ENCODE measurements at places on chromosomes 16 and 17.

GRCh38 chr16:68425498-68426346, 22.6 kb downstream of the SMPD3 start:
- DNase-seq = no peak

GRCh38 chr16:53775821-53776431, 72.0 kb downstream of the FTO start:
- DNase-seq = no peak

DNA sequence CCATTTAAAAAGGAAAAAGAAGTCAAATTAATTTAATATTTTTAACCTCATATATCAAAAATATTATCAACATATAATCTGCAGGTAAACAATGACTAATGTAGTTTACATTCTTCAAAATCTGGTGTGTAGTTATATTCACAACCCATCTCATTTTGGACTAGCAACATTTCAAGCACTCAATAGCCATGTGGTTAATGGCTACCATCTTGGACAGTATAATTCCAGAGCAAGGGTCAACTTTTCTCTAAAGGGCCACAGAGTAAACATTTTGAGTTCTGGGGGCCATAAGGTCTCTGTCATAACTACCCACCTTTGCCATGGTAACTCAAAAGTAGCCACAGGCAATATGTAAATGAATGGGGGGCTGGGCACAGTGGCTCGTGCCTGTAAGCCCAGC, 153.9 kb downstream of the PARN start:
- no peak for DNase-seq

GRCh38 chr16:51710186-51710585, 559.1 kb upstream of the SALL1 start:
- DNase-seq = no peak

GRCh38 chr16:20262248-20262647, 65.1 kb downstream of the GP2 start:
- no peak for DNase-seq

- peak; percentile 69 for DNase-seq
Observed at GRCh38 chr17:31524926-31525800, 133.7 kb downstream of the RAB11FIP4 start.

DNA sequence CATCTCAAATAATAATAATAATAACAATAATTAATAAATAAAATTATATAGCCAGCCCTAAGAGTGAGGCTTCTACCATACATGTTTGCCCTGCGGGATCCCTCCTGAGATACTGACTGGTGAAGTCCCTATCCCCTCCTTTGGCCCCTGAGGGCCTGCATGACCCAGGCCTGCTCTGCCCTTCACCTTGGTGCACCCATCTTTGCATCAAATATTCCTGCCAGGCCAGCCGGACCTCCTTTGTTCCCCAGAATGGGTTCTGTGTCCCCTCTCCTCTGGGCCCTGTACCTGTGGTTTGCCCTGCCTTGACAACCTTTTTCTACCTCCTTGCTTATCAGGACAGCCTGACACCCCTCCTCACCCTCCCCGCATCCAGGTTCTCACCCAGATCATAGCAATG, 2.0 kb upstream of the RNF112 start:
- DNase-seq = no peak

DNA sequence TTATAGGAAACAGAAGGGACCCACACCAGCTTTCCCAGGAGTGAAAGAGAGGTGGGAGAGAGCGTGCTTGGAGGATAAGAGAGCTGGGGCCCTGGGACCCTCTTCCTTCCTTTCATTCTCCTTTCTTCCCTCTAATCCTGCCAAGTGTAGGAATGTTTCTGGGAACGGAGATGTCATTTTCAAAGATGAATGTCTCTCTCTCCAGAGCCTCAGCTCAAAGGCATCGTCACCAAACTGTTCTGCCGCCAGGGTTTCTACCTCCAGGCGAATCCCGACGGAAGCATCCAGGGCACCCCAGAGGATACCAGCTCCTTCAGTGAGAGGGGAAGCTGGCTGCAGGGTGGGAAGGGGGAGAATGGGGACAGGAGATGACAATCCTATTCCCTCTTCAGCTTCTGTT, 2.0 kb downstream of the FGF11 start:
- DNase-seq = no peak

DNA sequence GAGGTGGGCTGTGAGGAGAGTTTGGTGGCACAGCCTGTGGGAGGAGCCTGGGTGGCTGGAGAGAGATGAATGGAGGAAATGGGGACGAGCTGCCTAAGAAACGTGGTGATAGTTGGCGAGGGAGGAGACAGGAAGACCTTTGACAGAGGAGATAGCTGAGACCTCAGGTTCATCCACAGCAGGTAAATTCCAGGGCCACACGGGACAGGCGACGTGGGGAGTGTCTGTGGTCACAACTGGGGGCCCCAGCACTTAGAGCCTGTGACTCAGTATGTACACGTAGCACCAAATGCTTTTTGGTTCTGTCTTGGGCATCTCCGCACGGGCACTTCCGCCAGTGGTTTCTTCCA, 7.7 kb downstream of the MINK1 start:
- no peak for DNase-seq

DNA sequence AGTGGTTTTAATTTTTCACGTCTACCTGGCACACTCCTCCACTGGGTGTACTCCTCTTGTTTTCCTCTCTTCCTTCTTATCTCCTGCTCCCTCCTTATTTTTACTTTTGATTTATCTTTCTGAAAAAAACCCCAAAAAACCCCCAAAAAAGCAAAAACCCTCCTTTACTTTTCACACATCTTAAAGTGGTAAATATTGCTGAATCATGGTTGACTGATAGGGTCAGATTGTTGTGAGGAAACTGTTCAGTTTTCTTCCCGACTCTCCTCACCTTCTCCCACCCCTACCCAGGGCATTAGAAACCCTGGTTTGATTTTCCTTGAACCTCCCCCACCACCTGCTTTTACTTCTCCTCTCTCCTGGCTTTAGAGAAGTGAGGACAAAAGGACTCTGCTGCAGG, 25.4 kb downstream of the ARHGAP44 start:
- no peak for DNase-seq

DNA sequence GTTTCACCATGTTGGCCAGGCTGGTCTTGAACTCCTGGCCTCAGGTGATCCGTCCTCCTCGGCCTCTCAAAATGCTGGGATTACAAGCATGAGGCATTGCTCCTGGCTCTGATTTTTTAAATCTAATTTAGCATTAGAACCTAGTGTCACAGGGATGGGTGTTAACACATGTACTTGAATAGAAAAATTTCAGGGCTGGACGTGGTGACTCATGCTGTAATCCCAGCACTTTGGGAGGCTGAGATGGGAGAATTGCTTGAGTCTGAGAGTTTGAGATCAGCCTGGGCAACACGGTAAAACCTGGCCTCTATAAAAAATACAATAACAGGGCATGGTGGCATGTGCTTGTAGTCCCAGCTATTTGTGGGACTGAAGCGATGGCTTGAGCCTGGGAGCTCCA, 6.0 kb upstream of the RNF135 start:
- no peak for DNase-seq

DNA sequence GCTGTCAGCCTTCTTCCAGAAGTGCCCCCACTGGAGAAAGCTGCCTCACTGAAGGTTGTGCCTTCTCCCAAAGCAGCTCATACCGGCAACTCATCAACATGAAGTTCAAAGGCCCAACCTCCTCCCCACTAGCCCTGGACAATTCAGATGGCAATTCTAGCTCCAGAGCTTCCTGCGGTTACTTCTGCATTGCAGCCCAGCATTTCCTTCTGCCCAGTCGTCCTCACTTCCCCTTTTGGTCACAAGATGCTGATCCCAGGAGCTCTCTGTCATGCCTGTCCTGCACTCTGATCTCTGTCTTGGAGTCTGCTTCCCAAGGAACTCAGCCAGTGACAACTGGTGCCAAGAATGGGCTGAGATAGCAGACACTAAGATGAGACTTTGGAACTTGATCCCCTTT, 178.2 kb upstream of the SOX9 start:
- DNase-seq = no peak

DNA sequence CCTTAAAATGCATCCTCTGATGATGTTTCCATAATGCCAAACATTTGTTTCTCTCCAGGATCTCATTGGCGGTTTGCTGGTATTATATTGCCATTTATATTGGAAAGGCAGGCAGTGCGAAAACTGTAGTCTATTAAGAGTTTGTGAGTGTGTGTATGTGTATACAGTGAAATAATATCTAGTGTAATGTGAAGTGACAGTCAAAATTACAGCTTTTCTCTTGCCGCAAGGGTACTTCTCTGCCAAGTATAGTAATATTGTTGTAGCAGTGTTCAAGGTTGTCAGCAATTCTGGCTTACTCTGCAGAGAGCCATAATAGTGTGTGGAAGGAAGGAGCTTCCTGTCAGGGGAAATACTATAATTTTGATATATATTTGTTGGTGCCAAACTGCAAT, 178.6 kb downstream of the WWOX start:
- DNase-seq = no peak

GRCh38 chr16:56363781-56364565, 61.4 kb downstream of the AMFR start:
- no peak for DNase-seq

DNA sequence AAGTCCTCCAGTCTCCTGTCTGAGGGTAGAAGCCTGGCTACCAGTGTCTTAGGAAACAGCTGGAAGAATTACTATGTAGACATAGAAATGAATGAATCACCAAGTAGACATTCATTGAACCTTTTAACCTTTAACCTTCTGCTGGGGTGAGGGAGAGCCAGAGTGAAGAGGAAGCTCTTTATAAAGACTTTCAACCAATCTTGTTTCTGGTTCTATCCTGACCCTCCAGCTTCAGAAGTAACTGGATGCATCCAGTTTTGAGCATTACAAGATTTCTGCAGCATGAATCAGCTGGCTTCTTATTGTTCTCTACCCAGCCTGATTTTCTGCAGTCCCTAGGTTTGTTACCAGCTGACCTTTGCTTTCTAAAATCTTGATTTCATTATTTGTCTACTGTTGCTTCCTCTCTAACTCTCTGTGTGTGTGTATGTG, 8.5 kb downstream of the TEKT1 start:
- DNase-seq = no peak

GRCh38 chr17:81867170-81867990, 3.8 kb downstream of the ARHGDIA start:
- no peak for DNase-seq

DNA sequence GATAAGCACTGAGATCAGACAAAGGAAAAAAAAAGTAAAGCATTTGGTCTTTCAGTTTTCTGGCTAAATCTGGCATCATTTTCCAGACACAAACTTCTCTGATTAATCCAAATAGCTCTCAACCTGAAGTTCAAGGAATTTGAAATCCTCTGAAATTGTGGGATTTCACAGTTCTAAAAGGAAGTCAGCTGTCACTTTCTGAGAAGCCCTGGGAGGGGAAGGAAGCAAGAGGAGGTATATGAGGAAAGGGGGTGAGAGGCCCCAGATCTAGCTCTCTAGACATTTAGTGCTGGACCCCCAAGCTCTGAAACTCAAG, 17.5 kb upstream of the HOXB9 start:
- DNase-seq = no peak

DNA sequence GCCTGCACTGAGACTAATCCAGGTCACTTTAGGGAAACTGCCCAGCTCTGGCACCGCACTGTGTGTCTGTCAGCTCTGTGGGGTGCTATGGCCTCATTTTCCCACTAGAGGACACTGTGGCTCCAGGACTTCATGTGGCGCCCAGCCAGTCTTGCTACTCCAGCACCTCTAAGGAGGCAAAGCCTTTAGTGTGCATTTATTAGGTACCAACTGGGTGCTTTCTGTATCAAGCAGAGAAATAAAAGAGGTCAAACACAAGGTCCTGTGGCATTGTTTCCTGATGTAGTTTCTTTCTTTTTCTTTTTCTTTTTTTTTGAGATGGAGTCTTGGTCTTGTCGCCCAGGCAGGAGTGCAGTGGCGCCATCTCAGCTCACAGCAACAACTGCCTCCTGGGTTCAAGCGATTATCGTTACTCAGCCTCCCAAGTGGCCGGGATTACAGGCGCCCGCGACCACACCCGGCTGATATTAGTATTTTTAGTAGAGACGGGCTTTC, 12.5 kb upstream of the RHBDL3 start:
- peak; percentile 56 for DNase-seq

GRCh38 chr17:42200706-42201457, 6.6 kb upstream of the GHDC start:
- no peak for DNase-seq

DNA sequence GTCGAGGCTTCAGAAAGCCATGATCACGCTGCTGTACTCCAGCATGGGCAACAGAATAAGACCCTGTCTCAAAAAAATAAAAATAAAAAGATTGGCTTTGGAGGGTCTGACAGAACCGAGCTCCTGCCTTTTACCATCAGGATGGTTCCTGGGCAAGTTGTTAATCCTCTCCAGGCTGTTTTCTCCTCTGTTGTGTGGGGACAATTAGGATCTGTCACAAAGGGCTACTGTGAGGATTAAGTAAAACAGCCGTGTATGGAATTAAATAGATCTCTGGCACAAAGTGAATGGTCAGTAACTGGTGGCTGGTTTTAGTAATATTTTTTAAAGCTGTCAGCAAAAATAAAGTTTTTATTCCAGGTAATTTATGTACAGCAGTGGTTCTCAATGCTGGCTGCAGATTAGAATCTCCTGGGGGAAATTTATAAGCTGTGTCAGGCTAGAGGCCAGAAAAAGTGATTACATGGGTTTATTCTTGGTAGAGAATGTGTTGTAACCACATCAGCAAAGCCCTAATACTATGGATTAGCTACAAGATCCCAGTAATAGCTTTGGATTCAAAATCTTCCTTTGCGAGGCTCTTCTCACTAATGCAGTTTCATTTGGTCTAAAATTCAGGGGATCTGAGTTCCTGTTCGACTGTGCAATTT, 47.2 kb downstream of the GPRC5B start:
- no peak for DNase-seq

DNA sequence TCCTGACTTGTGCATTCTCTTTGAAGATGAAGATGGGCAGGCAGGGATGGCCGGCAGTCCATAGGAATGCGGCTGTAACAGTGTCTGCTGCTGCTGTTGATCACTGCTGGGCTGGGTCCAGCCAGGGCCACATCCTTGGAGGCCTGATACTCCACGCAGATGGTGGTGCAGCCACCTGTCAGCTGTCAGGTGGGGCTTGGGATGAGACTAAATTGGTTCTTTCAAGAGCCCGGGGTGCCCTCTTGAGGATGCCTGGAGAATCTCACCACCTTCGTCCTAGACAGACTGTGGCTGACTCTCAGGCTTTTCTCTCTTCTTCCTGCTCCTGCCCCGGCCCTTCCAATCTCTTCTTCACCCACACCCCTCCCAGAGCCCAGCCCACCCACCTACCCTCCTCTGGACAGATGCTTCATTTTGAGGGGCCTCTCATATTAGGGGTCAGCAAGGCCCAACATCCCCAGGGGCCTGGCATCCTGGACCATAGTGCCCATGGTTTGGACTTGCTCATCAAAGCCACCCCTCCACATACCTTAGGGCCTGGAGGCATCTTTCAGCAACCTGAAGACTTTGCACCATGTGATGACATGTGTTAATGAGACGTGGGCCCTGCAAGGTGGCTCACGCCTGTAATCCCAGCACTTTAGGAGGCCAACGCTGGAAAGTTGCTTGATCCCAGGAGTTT, 19.1 kb downstream of the OSBPL7 start:
- DNase-seq = peak; percentile 31

GRCh38 chr17:51422634-51423033, 162.3 kb downstream of the UTP18 start:
- DNase-seq = no peak

- no peak for DNase-seq
Observed at GRCh38 chr16:66933776-66934137, 445 bp downstream of the CIAO2B start.

Measured in renal pelvis (tissue), 12 donors.